ENCODE measurements at places on chromosomes 7 and 10.

GRCh38 chr10:14740684-14741247 lies 33.9 kb downstream of the FAM107B start:
- no peak for DNase-seq

DNA sequence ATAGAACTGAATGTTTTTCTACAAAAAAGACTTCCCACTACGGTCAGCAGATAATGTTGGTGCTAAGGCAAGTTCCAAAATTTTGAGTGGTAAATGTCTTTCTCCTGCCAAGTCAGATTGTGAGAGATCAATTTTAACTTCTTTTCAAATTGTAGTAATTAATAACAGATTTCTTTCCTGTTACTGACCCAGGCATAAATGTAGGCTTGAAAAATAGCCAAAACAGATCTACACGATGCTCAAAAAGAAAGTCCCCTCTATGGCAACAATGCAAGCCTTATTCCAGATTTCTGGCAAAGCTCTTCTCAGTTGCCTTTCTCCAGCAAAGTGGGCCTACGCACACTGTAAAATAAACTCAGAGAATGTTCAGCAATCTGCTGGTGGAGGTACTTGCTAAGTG lies 641.0 kb upstream of the NRP1 start:
- no peak for DNase-seq

- DNase-seq = peak; percentile 37
Measured at GRCh38 chr10:34994565-34995142, 95.5 kb downstream of the CUL2 start.

GRCh38 chr10:60424971-60425370 lies 35.3 kb upstream of the ANK3 start:
- no peak for DNase-seq

DNA sequence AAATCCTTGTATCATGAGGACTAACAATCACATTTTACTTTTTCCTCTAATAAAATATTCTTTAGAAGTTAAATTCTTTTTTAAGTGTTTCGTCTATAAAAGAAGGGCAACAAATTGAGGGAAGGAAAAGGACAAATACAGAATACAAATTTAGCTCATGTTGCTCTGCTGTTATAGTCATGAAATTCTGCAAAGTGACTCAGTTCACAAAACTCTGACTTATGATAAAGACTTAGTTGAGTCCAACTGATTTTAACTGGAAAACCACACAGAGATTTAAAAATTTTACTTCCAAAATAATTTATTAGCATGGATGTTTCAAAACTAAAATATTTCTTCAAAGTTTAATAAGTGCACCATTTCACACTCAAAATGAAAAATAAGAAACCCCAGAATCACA lies 75.0 kb upstream of the GPR22 start:
- DNase-seq = no peak

DNA sequence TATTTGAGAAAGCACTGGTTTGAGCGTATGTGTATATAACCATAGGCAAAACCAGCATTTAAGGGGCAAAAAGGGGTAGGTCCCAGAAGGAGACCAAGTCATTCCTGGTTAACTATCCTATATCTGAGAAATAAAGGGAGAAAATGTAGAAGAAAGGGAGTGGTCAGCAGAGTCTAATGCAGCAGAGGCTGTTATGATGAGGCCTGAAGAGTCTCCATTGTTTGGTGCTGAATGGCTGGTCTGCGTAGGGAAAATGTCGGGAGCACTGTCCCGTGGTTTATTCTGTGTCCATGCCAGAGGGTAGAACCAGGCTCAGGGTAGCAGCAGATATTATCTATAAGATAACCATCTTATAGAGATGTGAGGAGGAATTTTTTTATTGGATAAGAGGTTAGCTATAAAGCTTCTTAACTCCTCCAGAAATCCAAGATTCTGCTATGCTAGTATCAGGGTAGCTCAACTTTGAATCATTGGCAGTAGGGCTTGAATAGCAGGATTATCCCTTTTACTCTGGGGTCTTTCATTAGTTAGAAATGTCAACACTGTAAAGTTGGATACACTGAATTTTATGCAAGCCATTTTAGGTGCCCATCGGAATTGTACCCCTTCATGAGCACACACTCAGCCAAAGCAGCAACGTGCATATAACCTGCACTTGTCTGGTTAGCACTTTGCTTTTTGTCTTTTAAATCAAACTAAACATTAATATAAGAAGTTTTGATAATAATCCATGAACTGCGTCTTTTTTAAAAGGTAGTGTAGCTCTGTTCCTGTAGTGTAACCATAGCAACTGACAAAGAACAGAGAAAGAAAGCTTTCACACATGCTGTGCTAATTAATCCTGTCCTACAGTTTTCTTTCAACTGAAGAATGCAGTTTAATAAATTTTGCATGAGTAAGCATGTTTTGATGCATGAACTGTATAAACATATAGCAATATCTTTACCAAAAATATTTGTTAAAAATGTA lies 312.0 kb upstream of the FZD1 start:
- no peak for DNase-seq

Measured in liver (tissue), 10 donors.